ENCODE measurements at places on chromosomes 1 and 21.

GRCh38 chr1:115073298-115074087 is 15.8 kb downstream of the TSPAN2 start:
- DNase-seq: no peak

DNA sequence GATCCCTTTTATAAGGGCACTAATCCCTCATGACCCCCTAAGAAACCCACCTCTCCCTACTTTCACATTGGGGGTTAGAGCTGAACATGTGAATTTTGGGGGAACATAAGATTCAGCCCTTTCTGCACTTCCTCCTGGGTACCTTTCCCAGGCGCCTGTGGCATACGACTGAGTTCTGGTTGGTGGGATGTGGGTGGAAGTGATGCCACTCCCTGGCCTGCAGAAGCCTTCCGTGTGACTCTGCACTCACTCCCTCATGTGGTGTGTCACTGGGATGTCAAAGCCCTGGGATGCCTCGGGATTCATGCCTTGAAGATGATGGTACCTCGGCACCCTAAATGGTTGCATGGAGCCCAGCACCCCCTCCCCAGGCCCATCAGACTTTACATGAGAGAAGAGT is 28.3 kb upstream of the VASH2 start:
- DNase-seq: no peak

GRCh38 chr1:21184276-21184675 is 7.6 kb upstream of the EIF4G3 start:
- DNase-seq: no peak

- no peak for DNase-seq
These were observed 868.2 kb upstream of the CXADR start for GRCh38 chr21:16644685-16645084.

DNA sequence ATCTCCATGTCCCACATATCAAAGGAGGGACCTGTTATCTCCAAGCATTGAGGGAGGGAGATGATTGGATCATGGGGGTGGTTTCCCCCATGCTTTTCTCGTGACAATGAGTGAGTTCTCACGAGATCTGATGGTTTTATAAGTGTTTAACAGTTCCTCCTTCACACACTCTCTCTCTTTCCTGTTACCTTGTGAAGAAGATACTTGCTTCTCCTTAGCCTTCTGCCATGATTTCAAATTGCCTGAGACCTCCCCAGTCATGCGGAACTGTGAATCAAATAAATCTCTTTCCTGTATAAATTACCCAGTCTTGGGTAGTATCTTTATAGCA is 91.6 kb downstream of the DDAH1 start:
- DNase-seq: no peak

DNA sequence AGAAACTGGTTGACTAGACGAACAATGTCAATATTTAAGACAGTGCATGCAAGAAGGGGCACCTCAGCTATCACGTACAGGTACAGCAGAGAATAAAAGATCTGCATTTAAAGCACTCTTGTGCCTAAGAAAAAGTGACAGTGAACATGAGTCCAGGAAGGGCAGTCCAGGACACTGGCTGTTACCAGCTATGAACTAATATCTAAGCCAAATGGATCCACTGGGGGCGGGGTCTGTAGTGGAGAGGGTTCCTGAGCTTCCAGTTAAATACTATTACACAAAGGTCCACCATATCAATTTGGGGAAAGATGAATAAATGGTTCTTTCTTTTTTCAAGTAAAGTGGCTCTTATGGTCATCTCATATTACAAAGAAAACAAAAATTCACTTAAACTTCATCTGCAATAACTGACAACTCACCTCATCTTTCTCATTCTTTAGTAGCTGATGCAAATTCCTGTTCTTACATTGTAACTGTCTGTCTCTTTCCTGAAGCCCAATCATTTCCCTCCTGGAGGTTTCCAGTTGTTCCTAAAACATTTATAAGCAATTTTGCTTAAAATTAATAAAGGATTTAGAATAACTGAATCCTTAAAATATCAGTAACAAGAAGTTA is 24.5 kb downstream of the SSX2IP start:
- DNase-seq: no peak

All from activated CD8-positive, alpha-beta memory T cell treated with anti-CD3 and anti-CD28 coated beads for 1 hour (primary cell).